Activated T-helper 1 cell treated with Interleukin-2 at 50 U/mL for 16 hours (primary cell): ENCODE measurements at places on chromosomes 3 and 15.

DNA sequence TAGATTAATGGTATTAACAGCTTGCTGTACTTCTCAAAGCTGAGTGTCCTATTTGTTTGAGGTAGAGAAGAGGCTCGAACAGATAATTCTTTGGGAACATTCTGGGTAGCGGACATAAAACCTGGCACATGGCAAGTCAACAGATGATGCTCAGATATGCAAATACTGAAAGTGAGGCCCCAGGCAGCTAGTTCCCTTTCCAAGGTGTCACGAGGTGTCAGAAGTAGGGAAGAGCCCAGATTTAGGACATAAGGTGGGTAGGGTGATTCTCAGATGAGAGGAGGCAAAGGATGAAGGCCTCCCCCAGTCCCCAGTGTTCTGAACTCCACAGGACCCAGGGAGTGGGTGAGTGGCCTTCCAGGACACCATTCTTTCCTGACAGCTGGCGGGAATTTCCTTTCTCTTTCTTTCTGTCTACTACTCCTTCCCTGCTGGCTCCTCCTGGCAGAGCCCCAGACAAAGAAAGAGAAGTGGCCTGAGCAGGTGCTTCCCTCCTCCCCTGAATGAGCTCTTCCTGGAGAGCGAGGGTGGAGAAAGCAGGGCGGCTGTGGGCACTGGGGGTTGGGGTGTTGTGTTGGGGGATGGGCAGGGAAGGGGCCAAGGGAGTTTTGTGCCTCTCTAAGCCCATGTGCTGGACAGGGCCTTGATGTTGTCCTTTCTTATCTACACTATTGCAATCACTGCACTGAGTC, 87.5 kb downstream of the CORO2B start:
- no peak for DNase-seq

DNA sequence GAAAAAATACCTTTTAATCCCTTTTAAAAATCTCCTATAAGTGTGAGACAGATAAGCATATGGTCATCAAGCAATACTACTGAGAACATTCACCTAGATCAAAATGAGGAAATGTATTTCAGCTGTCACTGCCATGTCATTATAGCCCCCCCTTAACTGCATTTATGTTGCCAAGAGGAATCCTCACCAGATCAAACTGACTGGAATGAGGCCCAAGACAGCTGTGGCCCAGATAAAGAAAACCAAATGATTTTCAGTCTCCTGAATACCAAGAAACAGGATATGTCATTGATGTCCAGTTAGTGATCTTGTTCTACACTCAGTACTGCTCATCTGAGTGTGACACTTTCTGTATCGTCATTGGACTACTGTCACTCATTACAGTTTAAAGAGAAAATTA, 35.1 kb upstream of the CPB1 start:
- DNase-seq = no peak

GRCh38 chr15:51724673-51725072, 12.8 kb downstream of the LYSMD2 start:
- no peak for DNase-seq

- DNase-seq = no peak
These were observed 241.5 kb upstream of the CTDSPL start for GRCh38 chr3:37620071-37620635.

DNA sequence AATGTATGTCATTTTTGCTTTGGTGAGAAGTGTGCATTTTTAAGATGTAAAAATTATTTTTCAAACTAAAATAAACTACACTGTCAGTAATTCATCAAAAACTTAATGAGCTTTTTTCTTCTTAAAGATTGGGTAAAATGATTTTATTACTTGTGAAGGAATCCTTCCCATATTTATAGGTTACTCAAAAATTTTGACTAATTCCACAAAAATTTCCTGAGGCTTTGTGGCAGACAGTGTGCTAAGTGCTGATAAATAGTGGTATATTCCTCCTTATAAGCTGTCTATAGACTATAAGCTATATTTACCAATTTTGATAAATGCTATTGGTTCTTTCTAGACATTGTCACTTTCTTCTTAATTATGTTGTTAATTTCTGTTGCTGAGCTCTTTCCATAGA, 284.5 kb upstream of the SEMA6D start:
- DNase-seq = no peak

DNA sequence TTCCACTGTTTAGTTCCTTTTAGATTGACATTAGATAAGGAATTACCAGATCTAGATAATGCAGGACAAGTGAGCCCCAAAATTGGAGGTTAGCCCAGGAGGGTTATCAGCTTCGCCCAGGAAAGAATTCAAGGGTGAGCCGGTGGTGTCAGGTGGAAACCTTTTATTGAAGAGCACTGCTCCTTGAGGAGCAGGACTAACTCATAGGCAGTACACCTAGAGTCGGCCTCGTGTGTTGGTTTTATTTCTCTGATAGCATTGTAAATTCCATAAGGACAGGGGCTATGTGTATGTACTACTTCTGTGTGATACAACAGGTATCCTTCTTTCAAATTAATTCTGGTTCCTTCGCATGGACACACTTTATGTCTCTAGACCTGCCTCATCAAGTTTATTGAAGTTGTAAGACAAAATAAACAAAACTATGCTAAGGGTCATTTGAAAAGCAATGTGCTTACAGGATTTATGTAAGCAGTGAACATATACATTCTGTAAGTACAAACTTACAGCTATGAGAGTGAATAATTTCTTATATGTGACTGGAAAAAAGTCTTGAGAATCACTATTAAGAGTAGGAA, 57.2 kb downstream of the SNX4 start:
- no peak for DNase-seq

- no peak for DNase-seq
These were observed 34.6 kb upstream of the XCR1 start for GRCh38 chr3:46061887-46062286.

DNA sequence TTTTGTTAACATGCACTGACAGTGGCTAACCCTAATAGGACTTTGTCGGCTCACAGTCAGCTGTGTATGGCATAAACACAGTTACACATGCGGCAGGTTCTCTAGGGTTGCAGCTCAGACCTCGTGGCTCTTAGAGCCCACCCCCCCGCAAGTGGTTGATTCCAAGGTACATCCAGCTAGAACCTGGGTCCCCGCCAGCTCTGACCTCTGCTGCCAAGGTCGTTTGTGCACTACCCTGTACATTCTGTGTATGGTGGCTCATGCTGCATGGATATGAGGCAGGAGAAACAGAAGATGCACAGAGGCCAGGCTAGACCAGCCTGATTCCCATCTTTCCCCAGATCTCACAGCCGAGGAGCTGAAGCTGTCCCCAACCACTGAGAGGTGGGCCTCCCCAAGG, 25.9 kb downstream of the PRR20G start:
- DNase-seq = no peak

GRCh38 chr3:45347315-45348000, 40.9 kb upstream of the LARS2 start:
- DNase-seq = no peak

DNA sequence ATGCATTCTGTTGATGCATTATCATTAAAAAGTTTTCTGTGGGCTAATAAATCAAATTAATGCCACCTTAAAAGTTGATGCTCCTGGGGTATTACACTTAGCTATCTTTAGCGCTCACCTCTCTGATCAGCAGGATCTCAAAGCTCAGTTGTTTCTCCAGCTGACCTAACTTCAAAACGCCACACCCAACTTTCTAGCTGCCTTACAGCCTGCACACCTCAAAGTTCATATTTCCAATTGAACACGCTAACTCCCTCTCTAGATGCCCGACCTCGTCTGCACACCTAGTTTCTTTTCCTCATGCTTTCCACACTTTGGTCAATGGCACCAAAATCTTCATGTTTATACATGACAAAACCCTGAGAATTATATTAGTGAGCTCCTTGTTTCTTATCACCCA, 98.2 kb upstream of the AGTR1 start:
- DNase-seq = no peak
